ENCODE measurements at places on chromosomes 2 and 18.

GRCh38 chr2:121263996-121264715 lies 20.8 kb downstream of the TFCP2L1 start:
- DNase-seq = no peak

DNA sequence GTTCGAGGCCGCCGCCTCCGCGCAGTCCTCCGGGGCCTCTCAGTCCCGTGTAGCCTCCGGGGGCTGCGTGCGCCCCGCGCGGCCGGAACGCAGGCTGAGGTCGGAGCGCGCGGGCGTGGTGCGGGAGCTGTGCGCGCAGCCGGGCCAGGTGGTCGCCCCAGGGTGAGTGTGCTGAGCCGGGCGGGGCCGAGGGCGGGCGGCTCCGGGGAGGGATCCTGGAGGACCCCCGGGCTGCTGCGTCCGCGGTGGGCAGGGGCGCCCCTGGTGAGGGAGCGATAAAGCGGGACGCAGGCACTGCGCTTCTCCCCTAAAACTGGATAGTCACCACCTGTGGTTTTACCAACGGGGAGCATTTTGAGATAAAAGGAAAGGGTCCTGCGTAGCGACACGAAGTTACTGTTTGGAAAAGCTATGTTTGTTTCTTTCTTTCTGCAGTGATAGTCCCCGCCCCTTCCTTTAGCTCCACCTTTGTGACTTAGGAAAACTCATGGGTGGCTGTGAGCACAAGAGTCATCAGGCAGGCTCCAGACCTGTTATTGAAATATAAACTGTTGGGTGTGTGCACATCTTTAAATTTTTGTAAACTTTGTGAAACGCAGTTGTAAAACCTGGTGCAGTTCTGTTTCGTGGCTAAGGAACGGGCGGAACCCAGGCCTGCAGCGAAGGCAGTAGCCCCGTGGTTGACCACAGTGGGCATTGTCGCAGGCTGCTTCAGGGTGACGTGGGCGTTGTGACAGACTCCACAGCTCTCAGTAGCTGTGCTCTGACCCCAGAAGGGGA lies 687 bp downstream of the CTDP1 start:
- DNase-seq = peak; percentile 50

DNA sequence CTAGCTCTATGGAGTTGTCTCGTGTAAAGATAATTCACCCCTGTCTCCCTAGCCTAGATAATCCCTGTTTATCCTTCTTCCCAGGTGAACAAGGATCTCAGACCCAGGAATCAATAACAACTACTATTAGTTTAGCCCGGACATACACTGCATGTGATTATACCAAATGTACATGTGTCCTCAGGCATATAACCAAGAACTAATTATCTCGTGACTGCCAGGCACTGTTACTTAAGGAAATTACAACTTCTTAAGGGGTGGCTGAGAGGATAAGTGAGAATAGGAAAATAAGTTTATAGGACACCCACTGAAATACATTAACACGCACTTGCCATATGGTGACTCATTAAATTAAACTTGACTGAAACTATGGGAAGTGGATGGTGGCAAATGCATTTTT lies 126.6 kb downstream of the CNTNAP5 start:
- DNase-seq = no peak

GRCh38 chr2:174981331-174981730 lies 23.9 kb downstream of the CHN1 start:
- no peak for DNase-seq

- DNase-seq = no peak
Measured at GRCh38 chr18:43587538-43588153, 310.4 kb upstream of the SYT4 start.

DNA sequence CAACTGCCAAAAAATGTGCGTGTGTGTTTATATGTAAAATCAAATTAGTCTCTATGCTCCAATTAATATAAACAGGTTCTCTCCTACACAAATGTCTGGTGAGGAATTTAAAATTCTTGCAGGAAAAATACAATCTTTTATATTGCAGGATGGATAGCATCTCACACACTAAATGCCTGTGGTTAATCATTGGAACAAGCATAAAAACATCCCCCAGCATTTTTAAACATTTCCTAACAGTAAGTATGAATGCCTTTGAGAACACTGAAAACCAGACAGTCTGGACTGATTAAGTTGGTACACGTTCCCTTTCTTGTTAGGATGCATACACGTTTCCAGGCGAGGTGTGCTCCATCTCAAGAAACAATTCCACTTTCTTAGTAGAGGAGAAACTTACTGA lies 29.9 kb upstream of the PDE1A start:
- no peak for DNase-seq

GRCh38 chr2:71849111-71849510 lies 298.6 kb downstream of the CYP26B1 start:
- no peak for DNase-seq

DNA sequence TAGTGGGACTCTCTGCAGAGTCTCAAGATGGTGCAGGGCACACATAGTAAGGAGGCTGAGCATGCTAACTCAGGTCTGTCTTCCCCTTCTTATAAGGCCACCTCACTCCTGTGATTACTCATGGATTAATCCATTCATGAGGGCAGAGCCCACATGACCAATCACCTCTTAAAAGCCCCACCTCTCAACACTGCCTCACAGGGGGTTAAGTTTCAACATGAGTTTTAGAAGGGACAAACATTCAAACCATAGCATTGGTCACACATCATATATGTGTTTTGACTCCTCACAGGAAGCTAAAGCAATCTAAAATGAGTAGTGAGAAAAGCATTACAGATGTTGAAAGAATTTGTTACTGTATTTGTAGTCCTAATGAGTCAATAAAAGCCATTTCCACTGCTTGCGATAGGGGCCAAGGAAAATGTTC lies 57.5 kb downstream of the DTNA start:
- DNase-seq = no peak

DNA sequence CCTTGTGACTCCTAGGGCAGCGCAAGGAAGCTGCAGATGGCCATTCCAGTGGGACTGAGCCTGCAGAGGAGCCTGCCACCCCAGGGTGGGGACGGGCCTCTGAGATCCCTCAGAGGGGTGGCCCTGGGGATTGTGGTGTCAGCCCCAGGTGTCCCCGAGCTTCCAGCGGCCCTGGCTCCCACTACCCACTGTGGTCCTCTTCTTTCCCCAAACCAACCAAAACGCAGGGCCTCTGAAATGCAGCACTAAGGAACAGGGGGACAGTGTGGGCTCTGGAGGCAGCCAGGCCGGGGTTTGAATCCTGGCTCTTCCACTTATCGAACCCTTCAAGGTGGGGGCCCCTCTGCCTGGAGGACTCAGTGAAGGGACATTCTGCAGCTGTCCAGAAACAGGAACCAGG lies 32.7 kb downstream of the ATOH8 start:
- DNase-seq = no peak

- peak; percentile 10 for DNase-seq
Measured at GRCh38 chr2:171281110-171281509, 120.4 kb upstream of the TLK1 start.

- no peak for DNase-seq
Measured at GRCh38 chr2:81467096-81467495, 1162.5 kb upstream of the LRRTM1 start.

GRCh38 chr2:75787532-75788132 lies 76.9 kb upstream of the GCFC2 start:
- peak; percentile 77 for DNase-seq

- peak; percentile 59 for DNase-seq
Measured at GRCh38 chr2:184597571-184597991, 748 bp upstream of the ZNF804A start.

DNA sequence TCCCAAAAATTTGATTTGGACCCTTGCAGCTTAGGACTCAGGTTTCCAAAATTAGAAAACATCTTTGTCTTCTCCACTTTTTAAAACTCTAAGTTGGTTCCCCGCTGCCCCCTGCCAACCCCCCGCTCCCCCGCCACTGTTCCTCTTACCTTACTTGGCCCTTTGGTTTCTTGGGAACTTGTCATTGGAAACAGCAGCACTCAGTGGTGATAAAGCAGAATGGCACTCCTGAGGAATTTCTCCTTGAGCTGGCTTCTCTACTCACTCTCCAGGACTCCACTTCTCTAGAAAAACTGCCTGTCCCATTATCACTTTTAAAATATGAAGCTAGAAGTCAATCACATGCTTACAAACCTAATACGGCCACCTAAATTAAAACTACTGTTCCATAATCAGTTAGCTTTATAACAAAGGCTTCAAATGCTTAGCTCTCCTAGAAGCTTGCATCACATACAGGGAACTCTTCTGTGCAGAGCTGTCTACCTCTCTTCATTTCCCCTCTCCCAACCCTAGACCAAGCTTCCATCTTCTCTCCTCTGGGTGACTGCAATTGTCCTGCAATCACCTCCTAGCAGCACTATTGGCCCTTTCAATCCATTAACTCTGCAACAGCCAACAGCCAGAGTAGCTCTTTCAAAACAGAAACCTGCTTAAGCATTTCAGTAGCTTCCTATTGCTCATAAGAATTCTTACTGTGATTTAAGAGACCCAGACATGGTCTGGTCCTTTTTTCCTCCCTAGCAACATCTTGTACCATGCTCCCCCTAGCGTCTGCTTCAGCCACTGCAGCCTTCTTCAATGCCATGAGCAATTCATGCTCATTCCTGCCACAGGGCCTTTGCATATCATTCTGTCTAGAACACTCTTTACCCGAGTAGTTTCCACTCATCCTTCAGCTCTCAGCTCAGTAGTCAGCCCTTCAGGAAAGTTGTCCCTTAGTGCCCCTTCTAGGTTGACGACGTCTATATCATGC lies 15.2 kb upstream of the PLEKHM3 start:
- DNase-seq = peak; percentile 87

GRCh38 chr18:66931010-66931409 lies 327.1 kb upstream of the CDH19 start:
- DNase-seq = no peak

GRCh38 chr18:79470547-79470946 lies 74.8 kb downstream of the NFATC1 start:
- no peak for DNase-seq

DNA sequence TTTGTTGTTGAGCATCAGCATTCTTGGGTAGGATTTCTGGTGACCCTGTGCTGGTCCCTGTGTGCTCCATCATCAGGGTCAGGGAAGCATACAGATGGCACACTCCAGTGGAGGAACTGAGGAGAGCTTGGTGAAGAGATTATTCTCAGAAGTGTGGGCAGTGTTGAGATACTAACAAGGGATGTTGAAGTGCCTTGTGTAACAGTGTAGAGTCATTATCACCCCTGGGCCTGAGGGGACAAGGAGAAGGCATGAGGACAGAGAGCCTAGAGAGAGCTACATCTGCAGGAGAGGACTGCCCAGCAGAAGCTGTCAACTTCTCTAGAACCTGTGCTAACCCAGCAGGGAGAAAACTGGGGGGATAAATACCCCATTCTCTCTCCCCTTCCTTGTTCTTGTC lies 189.0 kb downstream of the PLCL1 start:
- DNase-seq = no peak

GRCh38 chr2:3355951-3356569 lies 21.6 kb downstream of the EIPR1 start:
- DNase-seq = no peak

GRCh38 chr18:73728657-73729056 lies 419.0 kb downstream of the FBXO15 start:
- no peak for DNase-seq

- DNase-seq = no peak
Measured at GRCh38 chr2:238916875-238917590, 69.1 kb downstream of the TWIST2 start.

GRCh38 chr18:14014456-14014855 lies 99.1 kb upstream of the MC2R start:
- no peak for DNase-seq

GRCh38 chr18:58337285-58337684 lies 291.6 kb downstream of the ALPK2 start:
- DNase-seq = no peak

DNA sequence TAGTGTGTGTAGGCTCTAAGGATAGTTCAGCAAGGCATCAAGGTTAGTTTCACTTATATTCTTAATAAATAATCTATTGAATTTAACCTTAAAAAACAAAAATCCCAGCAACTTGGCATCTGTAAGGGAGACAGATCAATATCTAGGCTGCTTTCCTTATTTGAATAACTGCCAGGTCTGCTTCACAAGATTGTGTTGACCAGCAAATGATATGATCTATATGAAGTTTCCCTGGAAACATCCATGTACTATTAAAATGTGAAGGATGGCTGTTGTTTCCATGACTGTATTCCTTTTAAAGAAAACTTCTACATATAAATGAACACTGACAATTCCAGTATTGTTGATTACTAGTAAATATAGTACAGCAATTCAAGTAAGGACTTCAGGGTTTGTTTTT lies 109.4 kb downstream of the SPTBN1 start:
- no peak for DNase-seq

- no peak for DNase-seq
Measured at GRCh38 chr2:121382744-121383143, 97.7 kb upstream of the TFCP2L1 start.

DNA sequence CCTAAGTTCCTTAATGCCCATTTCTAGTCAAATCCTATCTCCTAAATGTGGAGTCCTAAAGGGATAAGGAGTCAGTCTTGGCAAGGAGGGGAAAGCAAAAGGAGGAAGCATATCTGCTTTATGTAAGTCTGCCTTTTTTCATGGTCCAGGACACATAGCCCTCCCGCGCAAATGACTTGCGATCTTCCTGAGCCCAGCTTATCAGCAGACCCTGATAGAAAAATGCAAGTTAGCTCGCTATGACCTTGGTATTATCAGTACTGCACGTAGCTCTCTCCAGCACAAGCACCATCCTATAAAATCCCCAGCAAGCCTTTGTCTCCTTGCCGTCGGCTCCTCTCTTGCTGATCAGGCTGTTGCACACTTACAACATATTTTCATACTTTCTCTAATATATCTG lies 281.4 kb upstream of the KCNH7 start:
- DNase-seq = no peak

GRCh38 chr2:112147382-112148168 lies 9.4 kb downstream of the FBLN7 start:
- no peak for DNase-seq

All from HAP-1 (cell line).